Activated CD4-positive, alpha-beta T cell treated with anti-CD3 and anti-CD28 coated beads for 24 hours (primary cell): ENCODE measurements at places on chromosomes 16 and 17.

GRCh38 chr17:64005734-64006167, 7.6 kb downstream of the PRR29 start:
- DNase-seq: no peak

GRCh38 chr16:85606904-85607303, 6.2 kb upstream of the GSE1 start:
- DNase-seq: no peak

DNA sequence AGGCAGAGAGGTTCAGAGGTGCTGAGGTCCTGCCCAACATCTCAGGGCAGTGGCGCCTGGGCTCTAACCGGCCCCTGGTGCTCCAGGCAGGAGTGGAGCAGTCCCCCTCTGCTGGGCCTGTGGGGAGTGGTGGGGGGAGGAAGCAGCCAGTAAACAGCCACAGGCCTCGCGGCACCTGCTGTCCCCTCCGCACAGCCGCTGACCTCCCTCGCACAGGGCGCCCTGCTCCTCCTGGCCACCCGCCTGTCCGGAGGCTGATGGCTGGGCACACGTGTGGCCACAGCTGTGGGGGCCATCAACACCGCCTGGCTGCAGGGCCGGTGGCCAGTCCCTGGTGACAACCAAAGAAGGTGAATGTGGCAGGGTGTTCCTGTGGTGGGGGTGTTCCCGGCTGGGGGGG, 36.8 kb upstream of the PABPN1L start:
- DNase-seq: no peak

- no peak for DNase-seq
Measured at GRCh38 chr16:74113545-74113944, 183.1 kb upstream of the PSMD7 start.

DNA sequence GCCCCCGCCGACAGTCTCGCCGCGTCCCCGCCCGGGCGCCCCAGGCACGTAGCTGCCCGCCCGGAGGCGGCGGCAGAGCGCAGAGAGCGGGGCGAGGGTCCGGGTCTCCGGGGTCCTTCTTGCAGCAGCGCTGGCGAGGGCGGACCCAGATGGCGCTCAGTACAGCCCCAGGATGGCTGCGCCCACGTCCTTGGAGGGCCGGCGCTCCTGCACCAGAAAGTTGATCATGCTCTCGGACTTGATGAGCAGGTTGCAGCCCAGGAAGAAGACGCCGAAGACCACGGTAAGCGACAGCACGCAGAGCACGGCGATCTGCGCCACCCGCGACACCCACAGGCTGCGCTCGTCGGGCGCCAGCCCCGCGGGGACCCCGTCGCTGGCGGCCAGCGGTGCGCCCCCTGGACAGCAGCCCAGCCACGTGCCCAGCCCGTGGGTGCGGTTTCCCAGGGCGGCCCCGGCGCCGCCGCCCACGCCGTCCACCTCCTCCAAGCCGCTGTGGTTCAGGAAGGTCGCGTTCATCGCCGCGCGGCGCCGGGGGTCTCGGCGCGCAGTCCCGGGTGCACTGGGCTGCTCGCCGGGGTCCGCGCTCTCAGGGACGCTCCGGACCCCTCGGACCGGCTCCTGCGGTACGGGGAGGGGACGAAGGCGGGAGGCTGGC, 435 bp downstream of the RPRML start:
- DNase-seq: no peak

DNA sequence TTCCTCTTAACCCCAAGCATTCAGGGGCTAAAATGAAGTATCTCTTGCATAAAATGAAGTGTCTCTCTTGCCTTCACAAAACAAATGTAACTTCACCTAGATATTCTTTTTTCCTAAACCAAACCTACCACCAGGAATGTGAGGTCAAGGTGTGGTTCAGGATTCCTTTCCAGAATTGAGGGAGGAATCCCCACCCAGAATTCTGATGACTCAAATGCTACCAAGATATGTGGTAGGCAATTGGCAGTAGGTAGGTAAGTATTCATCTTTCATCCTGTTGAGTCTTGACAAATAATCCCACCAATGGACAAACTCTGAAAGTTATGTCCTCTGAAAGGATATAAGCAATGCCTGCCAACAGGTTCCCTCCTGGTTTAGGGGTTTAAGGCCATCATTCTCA, 26.2 kb downstream of the TRIM16 start:
- no peak for DNase-seq

DNA sequence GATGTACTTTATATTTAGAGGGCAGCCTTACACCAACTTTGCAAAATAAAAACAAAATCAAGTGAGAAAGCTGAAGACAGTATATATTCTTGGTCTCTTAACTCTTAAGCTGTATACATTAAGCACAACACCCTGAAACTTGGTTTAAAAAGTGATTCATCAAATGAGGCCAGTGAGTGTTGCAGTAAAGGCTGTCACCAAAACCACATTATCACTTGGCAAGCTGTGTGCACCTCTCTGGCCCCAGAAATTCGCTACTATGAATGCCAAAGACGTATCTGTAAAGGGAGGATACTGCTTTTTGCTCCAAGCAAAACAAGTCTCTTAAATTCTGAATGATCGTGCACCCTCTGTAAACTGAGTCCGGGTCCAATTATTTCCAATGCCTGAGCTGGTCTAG, 163.9 kb downstream of the ZFHX3 start:
- no peak for DNase-seq

DNA sequence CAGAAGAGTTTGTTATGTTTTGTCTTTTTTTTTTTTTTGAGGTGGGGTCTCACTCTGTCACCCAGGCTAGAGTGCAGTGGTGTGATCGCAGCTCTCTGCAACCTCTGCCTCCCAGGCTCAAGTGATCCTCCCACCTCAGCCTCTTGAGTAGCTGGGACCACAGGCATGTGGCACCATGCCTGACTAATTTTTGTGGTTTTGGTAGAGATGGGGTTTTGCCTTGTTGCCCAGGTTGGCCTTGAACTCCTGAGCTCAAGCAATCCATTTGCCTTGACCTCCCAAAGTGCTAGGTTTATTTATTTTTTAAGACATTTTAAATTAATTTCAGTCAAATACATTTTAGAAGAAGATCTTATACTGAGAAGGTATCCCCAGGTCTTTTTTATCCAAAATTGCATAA, 366.7 kb downstream of the KCNJ2 start:
- no peak for DNase-seq

- DNase-seq: peak; percentile 29
Measured at GRCh38 chr16:11914210-11915113, 1.3 kb downstream of the GSPT1 start.

DNA sequence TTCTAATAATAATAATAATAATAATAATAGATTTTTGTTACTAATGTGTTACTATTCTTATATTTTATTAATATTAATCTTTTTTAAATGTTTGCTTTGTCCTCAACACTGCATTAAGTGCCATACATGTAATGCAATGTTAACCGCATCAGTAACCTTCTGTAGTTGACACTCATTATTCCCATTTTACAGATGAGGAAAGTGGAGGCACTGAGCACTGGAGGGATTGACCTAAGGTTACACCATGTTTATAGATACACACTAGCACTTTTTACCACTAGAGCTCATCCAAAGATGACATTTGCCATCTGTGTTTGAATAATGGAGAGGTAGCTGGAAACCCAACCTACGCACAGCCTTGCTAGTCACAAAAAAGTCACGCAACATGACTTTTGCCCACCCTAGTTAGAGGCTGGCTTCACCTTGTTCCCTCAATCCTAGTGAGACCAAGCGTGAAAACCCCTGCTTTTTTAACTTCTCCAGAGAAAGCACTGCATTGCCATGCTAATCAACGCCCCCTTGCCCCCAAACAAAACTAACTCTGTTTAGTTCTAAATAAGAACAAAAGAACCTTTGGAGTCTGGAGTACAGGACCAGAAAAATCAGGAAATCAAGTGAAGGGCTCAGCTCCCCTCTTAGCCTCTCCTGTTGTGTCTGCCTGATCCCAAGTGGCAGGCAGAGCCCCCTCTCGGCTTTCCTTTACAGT, 2.3 kb downstream of the ARSG start:
- no peak for DNase-seq

DNA sequence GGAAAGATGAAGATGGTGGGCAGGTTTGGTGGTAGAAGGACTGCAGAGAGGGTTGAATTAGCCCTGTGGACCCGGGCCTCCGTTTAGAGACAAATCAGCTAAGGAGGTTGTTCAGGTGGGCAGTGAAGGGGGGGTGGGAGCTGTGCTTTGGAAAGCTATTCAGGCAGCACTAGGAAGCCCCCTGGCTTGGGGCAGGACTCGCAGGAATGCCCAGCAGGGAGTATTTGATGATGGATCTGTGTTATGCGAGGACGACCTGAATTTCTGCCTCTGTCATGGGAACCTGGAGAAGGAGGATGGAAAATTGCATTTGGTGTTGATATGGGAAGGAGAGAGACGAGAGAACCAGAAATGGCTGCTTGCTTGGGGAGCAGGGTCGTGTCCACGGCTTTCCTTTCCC, 3.5 kb downstream of the SPDYE4 start:
- no peak for DNase-seq

GRCh38 chr17:6641247-6641863, 495 bp downstream of the TXNDC17 start:
- no peak for DNase-seq

GRCh38 chr17:79874329-79874981, 35.2 kb upstream of the CBX4 start:
- DNase-seq: peak; percentile 18

- DNase-seq: no peak
Measured at GRCh38 chr16:3348547-3349167, 7.0 kb upstream of the OR2C1 start.

- DNase-seq: peak; percentile 3
Measured at GRCh38 chr16:53913099-53913870, 209.3 kb downstream of the FTO start.

DNA sequence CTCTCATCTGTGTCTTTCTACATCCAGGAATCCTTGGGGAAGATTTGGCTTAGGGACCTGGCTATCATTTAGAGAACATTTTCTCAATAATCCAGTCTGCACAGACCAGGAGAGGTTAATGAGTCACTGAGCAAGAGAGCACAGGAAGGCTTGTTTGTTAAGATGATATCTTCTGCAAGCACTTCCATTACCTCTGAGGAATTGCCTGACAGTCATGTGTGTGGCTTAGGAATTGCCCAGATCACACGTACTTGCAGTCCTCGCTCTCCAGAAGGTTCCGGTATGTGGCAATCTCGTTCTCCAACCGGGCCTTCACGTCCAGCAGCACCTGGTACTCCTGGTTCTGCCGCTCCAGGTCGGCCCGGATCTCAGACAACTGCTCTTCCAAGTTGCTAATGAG, 3.3 kb downstream of the KRT37 start:
- no peak for DNase-seq
